ENCODE measurements at places on chromosomes 1 and 21.

- no peak for DNase-seq
These were observed 49.2 kb upstream of the ABCG1 start for GRCh38 chr21:42169758-42170157.

- no peak for DNase-seq
These were observed 37.3 kb upstream of the ASB17 start for GRCh38 chr1:75969550-75969949.

GRCh38 chr1:28508435-28508754, 2.6 kb downstream of the RCC1 start:
- no peak for DNase-seq

DNA sequence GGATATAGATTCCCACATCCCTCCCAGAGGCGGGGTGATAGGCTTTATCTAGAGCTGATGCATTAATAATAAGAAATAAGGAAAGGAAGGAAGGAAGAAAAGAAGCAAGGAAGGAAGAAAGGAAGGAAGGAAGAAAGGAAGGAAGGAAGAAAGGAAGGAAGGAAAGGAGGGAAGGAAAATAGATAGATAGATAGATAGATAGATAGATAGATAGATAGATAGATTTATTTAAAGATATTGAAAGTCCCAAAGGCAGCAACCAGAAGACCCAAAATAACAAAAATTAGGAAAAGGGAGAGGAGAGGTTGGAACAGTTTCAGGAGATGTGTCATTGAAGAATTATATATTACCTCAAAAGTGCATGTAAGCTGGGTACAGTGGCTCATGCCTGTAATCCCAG, 12.2 kb upstream of the SLC26A9 start:
- no peak for DNase-seq

DNA sequence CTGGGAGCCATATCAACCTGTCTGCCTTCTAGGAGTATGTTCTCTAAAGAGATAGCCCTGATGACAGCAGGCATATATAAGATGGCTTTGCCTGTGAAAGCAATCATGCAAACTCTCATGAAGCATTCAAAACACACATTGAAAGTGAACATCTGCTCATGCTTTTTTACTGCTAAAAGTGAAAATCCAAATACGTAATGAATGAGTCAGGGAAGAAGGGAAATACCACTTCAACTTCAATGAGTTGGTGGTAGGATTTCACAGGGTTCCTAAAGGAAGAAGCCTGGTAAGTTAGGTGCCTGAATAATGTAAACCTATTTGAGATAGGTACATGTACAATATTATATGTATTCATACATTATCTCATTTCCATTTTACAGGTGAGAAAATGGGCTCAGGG, 50.5 kb upstream of the SLFNL1 start:
- no peak for DNase-seq

GRCh38 chr1:116334868-116335635, 38.0 kb upstream of the ATP1A1 start:
- DNase-seq, result no peak

GRCh38 chr1:227234998-227235405, 83.3 kb downstream of the CDC42BPA start:
- no peak for DNase-seq

All from GM12892 (cell line).